ENCODE measurements at places on chromosomes 5 and 9. TPM values are rescaled to one million over a fixed set of nuclear protein-coding genes. Genes with fewer than 3 reads are reported as not detected.

INSYN2B gene
- total RNA-seq, result 2.5 TPM

NTRK2 gene
- total RNA-seq, result 0.35 TPM

EQTN gene
- 2.3 TPM for total RNA-seq

RMND5B gene
- total RNA-seq, result 55.2 TPM

SEMA6A gene
- total RNA-seq, result 37.1 TPM

IFNK gene
- not detected for total RNA-seq

SLC27A6 gene
- not detected for total RNA-seq

NEURL1B gene
- total RNA-seq, result 38.8 TPM

DHX29 gene
- total RNA-seq, result 21.0 TPM

FOXD4L6 gene
- total RNA-seq, result not detected

CA9 gene
- total RNA-seq, result 1.6 TPM

NEUROG1 gene
- total RNA-seq, result not detected

MCC gene
- total RNA-seq, result 8.8 TPM

POU5F2 gene
- 3.5 TPM for total RNA-seq

NME5 gene
- 0.70 TPM for total RNA-seq

BAAT gene
- total RNA-seq, result 1.2 TPM

SPACA9 gene
- 1.2 TPM for total RNA-seq
